ENCODE measurements at places on chromosomes 2 and 18. TPM values are rescaled to one million over a fixed set of nuclear protein-coding genes. Genes with fewer than 3 reads are reported as not detected.

Gene ACTG2
- total RNA-seq: not detected

Gene PXDN
- 1.4 TPM for total RNA-seq

Gene PRLH
- not detected for total RNA-seq

Gene FAHD2B
- total RNA-seq: 33.9 TPM

Gene CNGA3
- not detected for total RNA-seq

Gene SOX11
- total RNA-seq: not detected

Gene UGT1A8
- not detected for total RNA-seq

Gene HOXD8
- total RNA-seq: not detected

Gene TMEM178A
- total RNA-seq: 0.22 TPM

Gene CAD
- total RNA-seq: 31.4 TPM

Gene TFCP2L1
- 0.22 TPM for total RNA-seq

Gene RUFY4
- total RNA-seq: 0.33 TPM

Gene AQP12B
- not detected for total RNA-seq

Gene AMER3
- not detected for total RNA-seq

Gene CHST9
- not detected for total RNA-seq

Data from CD8-positive, alpha-beta T cell (primary cell).